KG1 (cell line): ENCODE measurements at places on chromosomes 11 and 22.

- no peak for DNase-seq
Observed at GRCh38 chr11:34696862-34697261, 76.0 kb downstream of the EHF start.

GRCh38 chr11:13928566-13929251 is 33.8 kb upstream of the SPON1 start:
- no peak for DNase-seq

DNA sequence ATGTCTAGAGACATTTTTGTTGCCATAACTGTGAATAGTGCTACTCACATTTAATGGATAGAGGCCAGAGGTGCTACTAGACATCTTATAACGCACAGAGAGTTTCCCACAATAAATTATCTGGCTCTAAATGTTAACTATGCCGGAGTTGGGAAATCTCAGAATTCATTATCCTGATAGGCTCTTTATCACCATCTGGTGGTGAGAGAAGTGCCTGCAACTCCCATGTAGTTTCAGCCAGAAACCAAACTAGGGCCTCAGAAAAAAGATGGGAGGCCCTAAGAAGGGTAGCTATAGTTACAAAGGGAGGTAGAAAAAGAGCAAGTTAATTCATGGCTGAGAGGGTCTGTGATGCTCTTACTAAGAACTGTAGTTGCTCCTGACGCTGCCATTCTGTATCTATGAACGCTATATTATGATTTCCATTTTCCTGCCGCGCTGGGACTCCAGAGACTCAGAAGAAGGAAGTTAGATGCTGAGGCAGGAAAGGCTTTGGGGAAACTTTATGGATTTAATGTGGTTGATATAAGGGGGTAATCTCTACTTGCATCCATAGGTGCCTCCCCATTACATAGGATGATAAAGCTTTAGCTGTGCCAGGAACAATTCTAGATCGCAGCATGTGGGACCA is 22.9 kb upstream of the MRPL17 start:
- DNase-seq: peak; percentile 13

DNA sequence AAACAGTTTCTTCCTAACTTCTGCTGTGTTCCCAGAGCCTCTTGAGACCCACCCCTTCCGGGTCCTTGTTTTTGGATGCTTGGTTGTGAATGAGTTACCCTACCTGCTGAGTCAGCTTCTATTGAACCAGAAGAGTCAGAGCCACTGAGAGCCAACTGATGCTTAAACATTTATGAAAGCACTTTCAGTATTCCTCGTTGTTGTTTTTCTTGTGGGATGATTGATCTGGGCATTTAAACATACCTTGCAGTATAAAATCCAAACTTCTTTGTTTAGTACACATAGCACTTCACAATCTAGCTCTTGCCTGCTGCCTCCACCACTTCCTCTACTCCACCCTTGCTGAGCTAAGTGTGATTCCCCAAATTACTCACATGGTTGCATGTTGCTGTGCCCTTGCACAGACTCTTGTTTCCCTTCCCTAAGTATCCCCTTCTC is 5.5 kb downstream of the PRSS23 start:
- no peak for DNase-seq

- DNase-seq: no peak
Observed at GRCh38 chr11:44318369-44318768, 8.4 kb upstream of the ALX4 start.

GRCh38 chr11:22194907-22195306 is 2.0 kb downstream of the ANO5 start:
- DNase-seq: no peak

- no peak for DNase-seq
Observed at GRCh38 chr11:19829109-19829837, 116.6 kb downstream of the NAV2 start.

- no peak for DNase-seq
Observed at GRCh38 chr11:23217072-23217471, 356.8 kb upstream of the CCDC179 start.

GRCh38 chr11:39174965-39175364 is 2284.5 kb downstream of the LRRC4C start:
- DNase-seq: no peak

DNA sequence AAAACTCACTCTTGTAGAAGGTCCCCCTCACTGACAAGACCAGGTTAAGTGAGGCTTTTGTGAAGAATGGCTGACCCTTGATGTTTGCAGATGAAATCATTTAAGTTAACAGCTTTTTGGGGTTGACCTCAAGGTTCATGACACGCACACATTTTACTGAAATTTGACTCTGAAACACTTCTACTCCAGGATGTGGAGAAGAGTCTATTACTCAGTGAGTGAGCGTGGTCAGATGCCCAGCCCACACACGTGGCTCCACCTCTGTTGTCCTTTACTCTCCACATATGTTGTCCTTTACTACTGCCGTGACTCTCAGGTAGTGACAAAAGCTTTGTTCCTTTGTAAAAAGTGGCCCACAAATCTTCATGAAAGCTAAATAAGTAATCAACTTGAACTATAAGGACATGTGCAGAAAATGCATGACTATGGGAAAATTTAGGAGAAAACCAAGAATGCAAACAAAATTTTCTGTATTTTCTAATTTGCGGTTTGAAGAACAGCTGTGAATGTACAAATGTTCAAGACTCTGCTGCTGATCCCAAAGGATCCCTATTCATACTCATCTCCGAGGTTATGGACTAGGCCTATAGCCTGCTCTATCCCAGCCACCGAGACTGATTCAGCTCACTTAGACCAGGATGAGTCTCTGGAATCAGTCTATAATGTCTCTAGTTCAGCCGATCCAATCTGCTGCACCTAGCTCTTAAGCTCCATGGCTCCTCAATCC is 22.4 kb downstream of the XRRA1 start:
- DNase-seq: no peak

- no peak for DNase-seq
Observed at GRCh38 chr11:134678744-134679143, 266.7 kb upstream of the B3GAT1 start.

GRCh38 chr11:86374069-86374468 is 618 bp upstream of the CCDC81 start:
- DNase-seq: no peak

DNA sequence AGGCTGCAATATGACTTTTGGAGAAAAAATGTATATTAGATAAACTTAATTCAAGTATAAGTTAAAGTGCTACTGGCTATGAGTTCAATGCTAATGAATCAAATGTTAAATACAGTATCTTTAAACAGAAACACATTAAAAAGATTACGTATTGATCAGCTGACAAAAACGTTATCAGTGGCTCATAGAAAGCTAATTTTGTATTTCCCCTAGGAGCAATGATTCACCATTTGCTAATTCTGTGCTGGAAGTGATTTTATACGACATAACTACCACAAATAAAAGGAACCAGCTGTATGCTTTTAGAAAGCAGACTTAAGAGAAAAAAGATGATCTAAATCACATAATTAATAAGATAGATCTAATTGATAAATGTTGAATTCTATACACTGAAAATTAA is 43.6 kb downstream of the MRE11 start:
- DNase-seq: no peak

DNA sequence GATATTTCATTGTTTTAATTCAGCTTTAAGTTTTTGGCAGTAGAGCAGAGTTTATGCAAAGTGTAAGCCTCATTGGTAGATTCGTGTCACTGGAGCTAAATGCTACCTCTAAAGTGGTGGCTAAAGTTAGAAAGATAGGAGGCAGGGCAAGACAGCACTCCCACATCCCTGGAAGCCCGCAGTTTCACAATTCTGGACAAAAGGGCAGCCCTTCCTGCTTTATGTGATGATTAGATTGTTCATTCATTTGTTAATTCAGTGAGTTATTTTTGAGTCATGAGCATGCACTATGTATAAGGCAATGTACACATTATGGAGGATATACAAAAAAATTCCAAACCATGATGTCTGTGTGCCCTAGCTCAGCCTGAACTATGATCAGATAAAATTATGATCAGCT is 52.1 kb upstream of the EIF3M start:
- no peak for DNase-seq

- no peak for DNase-seq
Observed at GRCh38 chr11:10543782-10544181, 2.8 kb upstream of the RNF141 start.

- DNase-seq: peak; percentile 31
Observed at GRCh38 chr11:61828629-61829407, 718 bp downstream of the FADS2 start.

DNA sequence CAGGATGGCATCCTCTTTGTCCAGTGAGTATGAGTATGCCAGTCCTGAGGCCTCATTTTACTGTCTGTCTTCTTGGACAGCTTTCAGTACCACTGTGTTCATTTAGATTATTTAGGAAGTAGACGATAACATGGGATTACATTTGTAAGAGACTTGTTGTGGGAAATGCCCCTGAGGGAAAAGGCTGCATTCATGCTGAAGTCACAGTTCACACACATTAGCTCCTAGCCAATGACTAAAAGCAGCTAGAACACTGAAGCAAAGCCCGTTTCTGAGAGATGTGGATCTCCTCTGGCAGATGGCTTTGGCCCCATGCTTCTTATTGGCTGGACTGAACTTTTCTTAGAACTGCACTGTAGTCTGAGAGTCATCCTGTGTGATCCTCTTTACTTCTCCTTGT is 242.4 kb downstream of the FAM76B start:
- DNase-seq: no peak

- DNase-seq: no peak
Observed at GRCh38 chr11:126105022-126105747, 42.5 kb upstream of the CDON start.

DNA sequence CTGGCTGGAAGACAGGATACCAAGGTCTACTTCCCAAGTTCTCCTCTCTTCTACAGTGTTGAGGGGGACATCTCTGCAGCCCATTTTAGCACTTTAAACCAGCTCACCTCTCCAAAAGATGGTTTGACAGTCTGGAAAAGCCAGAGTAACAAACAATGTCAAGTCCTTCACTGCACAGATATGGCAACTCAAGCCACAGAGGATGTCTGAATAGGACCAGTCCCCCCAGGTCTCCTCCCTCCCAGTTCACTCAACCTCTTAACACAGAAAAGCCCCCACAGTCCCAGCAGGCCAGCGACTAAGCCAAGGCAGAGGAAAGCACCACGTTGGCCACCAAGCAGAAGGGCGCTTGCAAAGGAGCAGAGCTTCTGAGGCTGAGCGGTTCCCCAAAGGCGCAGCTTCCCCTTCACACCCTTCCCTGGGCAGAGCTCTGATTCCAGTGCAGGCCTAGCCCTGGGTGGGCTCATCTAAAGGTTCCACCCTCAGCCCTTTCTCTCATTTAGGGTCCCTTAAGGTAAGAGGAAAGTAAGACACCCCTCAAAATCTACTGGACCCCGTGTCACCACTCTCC is 62.7 kb downstream of the PAK1 start:
- peak; percentile 63 for DNase-seq

DNA sequence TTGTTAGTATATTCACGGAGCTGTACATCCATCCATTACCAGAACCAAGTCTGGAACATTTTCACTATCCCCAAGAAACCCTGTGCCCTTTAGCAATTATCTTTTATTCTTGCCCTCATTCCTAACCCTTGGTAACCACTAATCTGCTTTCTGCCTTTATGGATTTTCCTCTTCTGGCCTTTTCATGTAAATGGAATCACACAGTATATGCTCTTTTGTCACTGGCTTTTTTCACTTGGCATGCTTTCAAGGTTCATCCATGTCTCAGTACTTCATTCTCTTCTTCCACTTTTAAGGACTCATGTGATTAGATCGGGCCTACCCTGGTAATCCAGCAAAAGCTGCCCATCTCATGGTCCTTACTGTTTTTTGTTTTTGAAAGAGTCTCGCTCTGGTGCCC is 11.0 kb upstream of the ZBTB44 start:
- no peak for DNase-seq

- DNase-seq: no peak
Observed at GRCh38 chr11:78654866-78655265, 80.2 kb upstream of the NARS2 start.

DNA sequence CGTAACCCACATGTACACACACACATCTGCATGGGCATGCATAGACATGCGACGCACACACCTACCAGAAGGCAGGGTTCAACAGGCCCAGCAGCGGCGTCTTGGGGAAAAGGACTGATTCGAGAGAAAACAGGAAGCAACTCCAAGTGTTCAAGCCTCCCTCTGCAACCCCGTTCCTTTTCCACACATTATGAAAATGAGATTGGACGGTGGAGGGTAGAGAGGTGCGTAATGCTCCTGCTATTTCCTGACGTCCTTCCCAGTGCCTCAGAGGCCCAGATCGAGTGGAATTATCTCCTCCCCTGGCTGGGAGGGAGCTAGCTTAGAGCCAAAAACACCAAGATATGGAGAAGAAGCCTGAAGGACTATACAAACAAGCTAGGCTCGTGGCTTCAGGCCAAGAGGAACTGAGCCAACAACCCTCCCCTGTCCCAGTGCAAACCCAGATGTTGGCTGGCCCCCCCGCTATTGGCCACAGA is 289.2 kb downstream of the MN1 start:
- DNase-seq: no peak

DNA sequence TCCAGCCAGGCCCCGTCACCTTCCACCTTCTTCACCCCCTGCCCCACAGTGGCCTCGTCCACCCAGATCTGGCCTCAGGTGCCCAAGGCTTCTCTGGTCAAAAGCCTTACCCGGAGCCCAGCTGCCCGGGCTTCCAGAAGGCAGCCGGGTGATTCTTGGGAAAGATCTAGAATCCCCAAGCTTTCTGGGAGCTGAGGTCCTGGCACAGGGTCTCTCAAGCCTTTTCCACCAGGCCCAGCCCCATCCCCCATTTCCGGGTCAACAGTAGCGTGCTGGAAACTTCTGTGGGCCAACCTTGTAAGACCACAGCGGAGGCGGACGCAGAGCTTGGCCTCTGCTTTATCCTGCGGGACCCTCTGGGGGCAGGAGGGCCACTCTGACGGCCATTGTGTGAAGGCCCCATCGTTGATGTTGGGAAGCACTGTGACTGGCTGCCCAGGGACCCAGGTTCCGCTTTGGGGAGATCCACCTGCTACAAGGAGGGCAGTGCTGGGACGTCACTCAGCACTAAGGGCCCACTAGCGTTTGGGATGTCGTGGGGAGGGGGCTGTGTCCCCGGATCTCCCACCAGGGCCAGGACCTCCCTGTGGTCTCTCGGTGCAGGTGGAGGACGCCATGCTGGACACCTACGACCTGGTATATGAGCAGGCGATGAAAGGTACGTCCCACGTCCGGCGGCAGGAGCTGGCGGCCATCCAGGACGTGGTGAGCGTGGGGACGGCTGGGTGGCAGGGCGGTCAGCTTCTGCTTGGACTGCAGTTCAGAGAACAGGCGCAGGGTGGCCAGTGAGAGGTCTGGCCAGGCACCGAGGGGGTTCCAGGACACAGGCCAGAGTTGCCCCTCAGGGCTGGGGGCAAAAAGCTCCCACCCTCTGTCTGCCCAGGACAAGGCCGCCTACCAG is 11.5 kb downstream of the TSPAN32 start:
- no peak for DNase-seq
